Hypothalamus (tissue), 51 donors: ENCODE measurements at places on chromosomes 7 and 10.

DNA sequence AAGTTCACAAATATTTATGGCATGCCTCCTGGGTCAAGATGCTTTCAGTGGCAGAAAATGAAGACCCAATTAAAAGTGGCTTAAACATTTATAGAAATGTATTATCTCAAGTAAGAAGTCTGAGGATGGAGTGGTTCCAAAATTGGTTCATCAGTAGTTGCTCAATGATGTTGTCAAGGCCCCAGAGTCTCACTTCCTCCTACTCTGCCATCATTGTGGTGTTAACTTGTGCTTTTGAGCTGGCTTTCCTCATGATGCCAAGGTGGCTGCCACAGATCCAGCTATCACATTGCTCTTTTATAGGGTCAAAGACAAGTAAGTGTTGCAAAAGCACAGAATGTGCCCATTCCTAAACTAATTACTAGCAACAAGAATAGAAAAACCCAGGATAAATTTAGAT, 404.6 kb upstream of the NRP1 start:
- no peak for DNase-seq

DNA sequence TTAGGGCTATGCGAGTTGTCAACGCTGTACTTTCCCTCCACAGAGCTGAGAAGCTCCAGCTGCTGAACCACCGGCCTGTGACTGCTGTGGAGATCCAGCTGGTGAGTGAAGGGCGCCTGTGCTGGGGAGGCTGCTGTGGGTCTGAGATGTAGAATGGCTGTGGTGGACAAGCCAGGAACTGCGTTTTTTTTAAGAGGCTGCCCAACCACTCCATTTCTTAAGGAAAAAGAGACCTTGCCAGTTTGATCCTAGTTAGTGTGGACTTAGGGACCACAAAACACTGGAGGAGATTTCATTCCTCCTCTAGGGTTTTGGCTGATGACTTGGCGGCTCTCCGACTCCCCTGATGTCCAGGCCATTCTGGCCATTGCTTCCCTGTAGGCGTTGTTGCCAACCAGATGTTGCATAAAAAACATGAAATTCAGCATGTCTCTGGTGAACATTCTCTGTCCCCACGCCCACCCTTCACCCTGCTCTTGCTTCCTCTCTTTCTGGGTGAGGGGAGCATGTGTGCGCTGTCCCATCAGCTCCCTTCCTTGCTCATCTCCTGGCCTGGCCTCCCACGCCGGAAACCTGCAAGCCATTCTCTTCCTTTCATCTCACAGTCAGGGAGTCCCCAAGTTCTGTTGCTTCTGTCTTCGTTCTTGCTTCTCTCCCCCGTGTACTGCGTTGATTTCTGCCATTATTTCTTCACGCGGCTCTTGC, 30.9 kb downstream of the CRCP start:
- no peak for DNase-seq

- no peak for DNase-seq
Observed at GRCh38 chr7:100681491-100682227, 8.1 kb downstream of the GNB2 start.

- DNase-seq, result no peak
Observed at GRCh38 chr10:24938525-24938924, 13.9 kb downstream of the PRTFDC1 start.

- DNase-seq, result no peak
Observed at GRCh38 chr7:50379539-50379938, 70.6 kb downstream of the FIGNL1 start.
